ENCODE measurements at places on chromosomes 6 and 20. TPM values are rescaled to one million over a fixed set of nuclear protein-coding genes. Genes with fewer than 3 reads are reported as not detected.

The CRISP2 gene
- total RNA-seq = 0.50 TPM

GRCh38 chr6:141033101-141033500 is 1099.6 kb upstream of the GJE1 start:
- no peaks in the 10 kb centered on the region for H3K36me3 ChIP-seq
- no peak overlapping the region for H3K27ac ChIP-seq
- no peaks in the 10 kb centered on the region for H3K4me1 ChIP-seq
- no peak overlapping the region for H3K4me3 ChIP-seq
- DNase-seq = no peak

- H3K4me3 ChIP-seq = no peak overlapping the region
- no peaks in the 10 kb centered on the region for H3K27me3 ChIP-seq
- no peak overlapping the region for H3K27ac ChIP-seq
- no peaks in the 10 kb centered on the region for H3K4me1 ChIP-seq
- H3K36me3 ChIP-seq = no peaks in the 10 kb centered on the region
- no peak for DNase-seq
These were observed 109.8 kb downstream of the SYCP2 start for GRCh38 chr20:59823491-59824259.

GRCh38 chr20:62658593-62659178 is 16.4 kb downstream of the SLCO4A1 start:
- no peaks in the 10 kb centered on the region for H3K4me1 ChIP-seq
- DNase-seq = no peak
- no peaks in the 10 kb centered on the region for H3K36me3 ChIP-seq
- H3K4me3 ChIP-seq = no peak overlapping the region
- no peak overlapping the region for H3K27ac ChIP-seq

The GHRH gene
- not detected for total RNA-seq

The PTPRK gene
- 56.4 TPM for total RNA-seq

- no peak for DNase-seq
- H3K36me3 ChIP-seq = no peaks in the 10 kb centered on the region
- no peaks in the 10 kb centered on the region for H3K27me3 ChIP-seq
- no peak overlapping the region for H3K27ac ChIP-seq
- no peaks in the 10 kb centered on the region for H3K4me1 ChIP-seq
These were observed 42.5 kb upstream of the CD83 start for GRCh38 chr6:14075095-14075503.

GRCh38 chr6:141464490-141464889 is 668.2 kb upstream of the GJE1 start:
- DNase-seq = no peak
- H3K27ac ChIP-seq = no peak overlapping the region
- no peaks in the 10 kb centered on the region for H3K36me3 ChIP-seq

DNA sequence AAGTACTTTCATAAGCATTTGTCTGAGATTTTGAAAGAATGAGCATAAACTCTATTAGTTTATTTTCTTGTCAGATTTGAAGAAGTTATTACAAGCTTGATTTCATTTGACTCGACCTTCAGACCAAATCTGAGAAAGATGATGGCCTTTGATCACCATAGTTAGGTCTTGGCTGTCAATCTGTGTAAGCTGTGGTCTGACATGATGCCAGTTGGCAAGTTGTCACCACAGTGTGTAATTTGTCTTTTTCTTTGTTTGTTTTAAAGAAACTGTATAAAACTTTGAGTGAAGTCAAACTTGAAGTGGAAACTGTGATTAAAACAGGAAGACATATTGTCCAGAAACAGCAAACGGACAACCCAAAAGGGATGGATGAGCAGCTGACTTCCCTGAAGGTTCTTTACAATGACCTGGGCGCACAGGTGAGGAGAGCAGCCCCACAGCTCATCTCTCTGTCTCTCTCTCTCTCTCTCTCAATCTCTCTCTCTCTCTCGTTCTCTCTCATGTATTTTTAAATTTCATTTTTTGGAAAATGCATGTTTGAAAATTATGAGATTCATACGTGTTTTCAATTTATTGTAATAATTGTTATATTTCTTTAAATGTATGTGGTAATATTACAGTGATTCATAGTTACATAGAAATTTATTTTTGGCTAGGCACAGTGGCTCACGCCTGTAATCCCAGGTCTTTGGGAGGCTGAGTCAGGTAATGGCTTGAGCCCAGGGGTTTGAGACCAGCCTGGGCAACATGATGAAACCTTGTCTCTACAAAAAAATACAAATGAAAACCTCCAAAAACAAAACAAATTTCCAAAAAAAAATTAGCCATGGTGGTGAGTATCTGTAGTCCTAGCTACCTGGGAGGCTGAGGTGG is 208.1 kb downstream of the UTRN start:
- peaks cover 19% of the 10 kb centered on the region for H3K36me3 ChIP-seq
- H3K27me3 ChIP-seq = no peaks in the 10 kb centered on the region
- no peak overlapping the region for H3K4me3 ChIP-seq
- no peaks in the 10 kb centered on the region for H3K4me1 ChIP-seq

The FHL5 gene
- not detected for total RNA-seq

GRCh38 chr6:158688860-158689259 is 39.0 kb downstream of the SYTL3 start:
- H3K27me3 ChIP-seq = no peaks in the 10 kb centered on the region
- DNase-seq = no peak
- no peaks in the 10 kb centered on the region for H3K36me3 ChIP-seq
- H3K4me3 ChIP-seq = no peak overlapping the region
- H3K4me1 ChIP-seq = no peaks in the 10 kb centered on the region

DNA sequence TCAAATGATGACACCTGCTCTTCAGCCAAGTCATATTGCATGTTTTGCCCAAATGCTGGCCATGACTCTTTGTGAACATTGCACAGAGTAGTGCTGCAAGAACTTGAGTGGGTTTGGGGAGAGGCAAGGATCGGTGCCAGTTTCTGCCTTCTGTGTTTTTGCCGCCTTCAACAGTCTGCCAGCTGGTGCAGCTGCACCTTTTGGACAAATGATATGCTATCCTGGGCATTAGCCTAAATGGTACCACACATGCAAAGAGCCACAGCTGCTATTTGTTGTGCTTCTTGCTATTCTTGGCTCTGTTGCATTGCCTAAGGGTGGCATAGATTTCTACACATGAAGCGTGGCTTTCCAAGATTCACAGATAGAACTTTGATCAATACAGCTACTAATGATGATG is 189.0 kb upstream of the CCN2 start:
- H3K36me3 ChIP-seq = no peaks in the 10 kb centered on the region
- H3K27ac ChIP-seq = no peak overlapping the region
- no peaks in the 10 kb centered on the region for H3K27me3 ChIP-seq
- no peaks in the 10 kb centered on the region for H3K4me1 ChIP-seq
- no peak for DNase-seq

The NELFCD gene
- 75.8 TPM for total RNA-seq

DNA sequence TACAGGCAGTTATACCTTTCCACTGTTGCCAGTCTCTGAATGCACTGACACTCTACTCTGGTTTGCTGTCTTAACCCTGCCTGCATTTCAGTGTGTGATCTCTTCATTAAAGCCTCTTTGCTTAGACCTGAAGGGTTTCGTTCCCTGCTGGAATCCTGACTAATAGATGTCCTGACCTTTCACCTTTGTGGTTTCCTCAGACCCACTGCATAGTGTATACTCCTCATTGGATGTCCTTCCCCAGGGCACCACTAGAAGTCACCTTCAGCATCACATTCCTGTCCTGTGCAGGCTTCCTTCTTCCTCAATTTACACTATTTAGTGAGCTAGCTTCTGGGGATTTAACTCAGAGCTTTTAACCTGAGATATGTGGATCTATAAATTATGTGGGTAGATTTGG is 120.6 kb downstream of the RCAN2 start:
- no peaks in the 10 kb centered on the region for H3K4me1 ChIP-seq
- H3K4me3 ChIP-seq = no peak overlapping the region
- DNase-seq = no peak
- H3K27me3 ChIP-seq = no peaks in the 10 kb centered on the region
- no peak overlapping the region for H3K27ac ChIP-seq
- no peaks in the 10 kb centered on the region for H3K36me3 ChIP-seq

- no peak for DNase-seq
- peak overlapping the region; percentile 38 for H3K4me3 ChIP-seq
- no peaks in the 10 kb centered on the region for H3K36me3 ChIP-seq
- H3K4me1 ChIP-seq = peaks cover 7% of the 10 kb centered on the region
- H3K27ac ChIP-seq = peak overlapping the region; percentile 57
These were observed 22.4 kb upstream of the ILRUN start for GRCh38 chr6:34718976-34719375.

DNA sequence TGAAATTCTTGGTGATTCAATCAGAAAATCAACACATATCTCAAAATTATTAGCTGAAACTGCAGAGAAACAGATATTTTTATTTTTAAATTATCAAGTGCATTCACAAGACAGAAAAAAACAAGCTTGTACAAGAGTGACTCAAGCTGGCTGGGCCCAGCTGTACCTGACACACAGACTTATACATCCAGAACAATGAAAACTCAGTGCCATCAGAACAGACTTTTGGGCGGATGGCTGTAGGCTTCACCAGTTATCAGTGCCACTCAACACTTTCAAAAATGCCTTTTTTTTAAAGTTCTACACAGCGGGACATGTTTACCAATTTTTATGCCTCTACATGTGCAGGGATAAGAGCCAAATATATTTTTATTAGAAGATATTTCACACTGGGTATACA is 102.8 kb downstream of the MYB start:
- H3K4me3 ChIP-seq = no peak overlapping the region
- H3K27me3 ChIP-seq = no peaks in the 10 kb centered on the region
- no peaks in the 10 kb centered on the region for H3K4me1 ChIP-seq
- H3K36me3 ChIP-seq = no peaks in the 10 kb centered on the region
- DNase-seq = no peak
- no peak overlapping the region for H3K27ac ChIP-seq

DNA sequence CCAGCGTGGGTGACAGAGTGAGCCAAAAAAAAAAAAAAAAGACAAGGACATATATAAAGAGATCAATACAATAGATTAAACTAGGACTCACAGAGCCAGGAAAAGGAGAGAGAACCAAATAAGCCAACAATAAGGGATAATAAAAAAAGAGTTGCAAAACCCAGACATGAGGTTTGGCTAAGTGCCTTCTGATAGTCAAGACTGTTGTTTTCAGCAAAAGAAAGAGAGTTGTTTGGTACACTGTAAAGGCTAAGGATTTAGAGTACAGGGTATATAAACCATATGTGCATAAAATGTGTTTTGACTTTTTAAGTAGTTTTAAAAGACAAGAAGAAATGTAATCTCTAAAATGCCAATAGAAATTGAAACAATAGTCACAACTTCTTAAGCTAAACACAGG is 42.8 kb downstream of the RPF2 start:
- no peak overlapping the region for H3K4me3 ChIP-seq
- DNase-seq = no peak
- no peak overlapping the region for H3K27ac ChIP-seq
- H3K36me3 ChIP-seq = peaks cover 17% of the 10 kb centered on the region
- no peaks in the 10 kb centered on the region for H3K4me1 ChIP-seq
- no peaks in the 10 kb centered on the region for H3K27me3 ChIP-seq

DNA sequence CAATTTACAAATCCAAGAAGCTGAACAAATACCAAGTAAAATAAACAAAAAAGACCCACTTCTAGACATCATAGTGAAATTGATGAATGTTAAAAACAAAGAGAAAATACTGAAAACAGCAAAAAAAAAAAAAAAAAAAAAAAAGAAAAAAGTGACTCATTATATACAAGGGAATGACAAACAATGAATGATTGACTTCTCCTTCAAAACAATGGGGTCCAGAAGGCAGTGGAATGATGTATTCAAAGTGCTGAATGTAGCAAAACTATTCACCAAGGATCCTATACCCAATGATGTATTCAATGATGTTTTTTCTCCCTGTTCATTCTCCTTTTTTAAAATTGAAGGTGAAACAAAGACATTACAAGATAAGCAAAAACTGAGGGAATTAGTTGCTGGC is 650.0 kb downstream of the UTRN start:
- no peak overlapping the region for H3K27ac ChIP-seq
- DNase-seq = no peak
- H3K27me3 ChIP-seq = no peaks in the 10 kb centered on the region
- no peaks in the 10 kb centered on the region for H3K36me3 ChIP-seq

GRCh38 chr6:130389142-130389541 is 23.3 kb downstream of the TMEM200A start:
- H3K36me3 ChIP-seq = no peaks in the 10 kb centered on the region
- no peak overlapping the region for H3K4me3 ChIP-seq
- no peak overlapping the region for H3K27ac ChIP-seq
- H3K27me3 ChIP-seq = no peaks in the 10 kb centered on the region

DNA sequence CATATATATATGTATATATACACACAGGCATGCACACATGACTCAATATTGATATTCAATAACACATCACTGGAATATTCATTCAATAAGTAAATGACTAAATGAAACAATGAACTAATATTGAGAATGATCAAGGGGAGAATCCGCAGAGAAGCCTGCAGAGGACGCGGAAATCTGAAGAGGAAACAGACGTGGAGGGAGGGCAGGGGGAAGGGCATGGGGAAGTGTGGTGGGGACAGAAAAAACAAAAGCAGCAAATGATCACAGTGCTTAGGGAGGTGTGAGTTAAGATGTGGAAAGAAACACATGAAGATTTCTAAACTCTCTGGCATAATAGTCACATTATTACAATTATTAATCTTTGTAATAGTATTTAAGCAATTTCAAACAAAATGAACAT is 14.5 kb downstream of the PERP start:
- peaks cover 7% of the 10 kb centered on the region for H3K36me3 ChIP-seq
- no peak overlapping the region for H3K4me3 ChIP-seq
- no peak overlapping the region for H3K27ac ChIP-seq

The ARFGEF3 gene
- total RNA-seq = 24.6 TPM

The BHLHE23 gene
- total RNA-seq = 5.0 TPM

The FUCA2 gene
- total RNA-seq = 43.1 TPM

DNA sequence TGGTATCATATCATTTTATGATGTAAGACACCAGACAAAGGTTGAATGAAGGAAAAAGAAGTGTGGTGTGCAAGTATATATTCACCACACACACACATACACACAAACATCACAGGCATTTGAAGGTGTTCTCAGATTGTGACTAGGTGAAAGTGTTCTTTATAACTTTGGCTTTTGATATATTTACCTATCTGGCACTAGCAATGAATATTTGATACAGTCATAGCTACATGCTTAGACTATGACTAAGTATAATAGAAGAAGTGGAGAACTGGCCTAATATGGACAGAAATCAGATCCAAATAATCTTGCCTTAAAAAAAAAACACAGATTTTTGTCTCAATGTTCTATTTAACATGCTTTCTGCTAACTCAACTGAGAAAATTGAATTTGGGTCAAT is 809.9 kb downstream of the KIF16B start:
- DNase-seq = no peak
- H3K4me1 ChIP-seq = no peaks in the 10 kb centered on the region
- no peak overlapping the region for H3K4me3 ChIP-seq
- no peak overlapping the region for H3K27ac ChIP-seq
- no peaks in the 10 kb centered on the region for H3K27me3 ChIP-seq

- H3K4me1 ChIP-seq = peaks cover 16% of the 10 kb centered on the region
- no peak overlapping the region for H3K4me3 ChIP-seq
- no peak for DNase-seq
- H3K36me3 ChIP-seq = no peaks in the 10 kb centered on the region
- H3K27me3 ChIP-seq = no peaks in the 10 kb centered on the region
These were observed 365.2 kb downstream of the PAX1 start for GRCh38 chr20:22070610-22071058.

GRCh38 chr6:82385961-82386360 is 22.3 kb downstream of the TPBG start:
- H3K27ac ChIP-seq = no peak overlapping the region
- DNase-seq = no peak
- H3K36me3 ChIP-seq = no peaks in the 10 kb centered on the region
- H3K4me3 ChIP-seq = no peak overlapping the region

All from GM23338 (cell line).